ENCODE measurements at places on chromosomes 2 and 18.

DNA sequence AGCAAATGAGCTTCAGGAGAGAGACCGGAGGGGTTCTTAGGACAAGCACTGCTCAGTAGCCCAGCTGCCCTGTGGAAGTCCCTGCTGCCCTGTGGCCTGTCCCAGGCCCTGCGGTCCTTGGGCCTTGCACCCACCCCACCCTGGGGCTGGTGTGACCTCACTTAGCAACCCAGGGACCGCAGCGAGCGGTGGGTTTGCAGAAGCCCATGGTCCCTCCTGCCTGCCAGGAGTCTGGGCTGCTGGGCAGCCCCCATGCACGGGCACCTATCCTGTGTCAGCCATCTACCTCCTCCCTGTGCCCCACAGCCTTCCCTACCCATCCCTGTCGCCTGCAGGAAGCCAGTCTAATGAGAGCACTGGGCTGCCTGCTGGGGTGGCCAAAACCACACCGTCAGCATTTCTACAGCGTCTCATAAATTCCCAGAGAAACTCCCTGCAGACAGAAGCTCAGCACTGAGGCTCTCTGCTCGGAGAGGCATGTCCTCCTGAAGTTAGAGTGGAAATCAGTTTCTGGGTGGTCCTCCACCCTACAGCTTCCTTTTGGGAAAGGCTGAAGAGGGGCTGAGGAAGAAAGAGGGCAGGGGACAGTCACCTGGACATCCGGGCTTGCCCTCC, 231.1 kb upstream of the HS6ST1 start:
- peak; percentile 30 for DNase-seq

GRCh38 chr2:108154366-108155061, 85.3 kb upstream of the SULT1C3 start:
- DNase-seq: no peak

DNA sequence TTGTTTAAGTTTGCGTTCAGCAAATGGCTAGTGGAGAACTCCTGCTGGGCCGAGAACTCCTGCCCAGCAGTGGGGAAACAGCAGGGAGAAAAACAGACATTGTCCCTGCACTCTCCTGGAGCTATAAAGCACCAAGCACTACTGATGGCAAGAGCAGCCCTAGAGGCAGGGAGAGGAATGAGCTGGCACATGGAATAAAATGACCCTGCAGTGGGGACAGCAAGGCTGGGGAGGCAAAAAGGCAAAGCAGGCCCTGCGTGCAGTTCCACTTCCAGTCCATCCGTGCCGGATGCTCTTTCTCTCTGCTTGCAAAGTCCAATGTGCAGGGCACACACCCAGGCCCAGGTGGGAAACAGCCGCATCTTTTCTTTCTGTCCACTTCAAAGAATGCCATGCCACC, 415.5 kb downstream of the LRATD1 start:
- DNase-seq: no peak

GRCh38 chr2:148926981-148927401, 52.0 kb downstream of the KIF5C start:
- DNase-seq: peak; percentile 73

DNA sequence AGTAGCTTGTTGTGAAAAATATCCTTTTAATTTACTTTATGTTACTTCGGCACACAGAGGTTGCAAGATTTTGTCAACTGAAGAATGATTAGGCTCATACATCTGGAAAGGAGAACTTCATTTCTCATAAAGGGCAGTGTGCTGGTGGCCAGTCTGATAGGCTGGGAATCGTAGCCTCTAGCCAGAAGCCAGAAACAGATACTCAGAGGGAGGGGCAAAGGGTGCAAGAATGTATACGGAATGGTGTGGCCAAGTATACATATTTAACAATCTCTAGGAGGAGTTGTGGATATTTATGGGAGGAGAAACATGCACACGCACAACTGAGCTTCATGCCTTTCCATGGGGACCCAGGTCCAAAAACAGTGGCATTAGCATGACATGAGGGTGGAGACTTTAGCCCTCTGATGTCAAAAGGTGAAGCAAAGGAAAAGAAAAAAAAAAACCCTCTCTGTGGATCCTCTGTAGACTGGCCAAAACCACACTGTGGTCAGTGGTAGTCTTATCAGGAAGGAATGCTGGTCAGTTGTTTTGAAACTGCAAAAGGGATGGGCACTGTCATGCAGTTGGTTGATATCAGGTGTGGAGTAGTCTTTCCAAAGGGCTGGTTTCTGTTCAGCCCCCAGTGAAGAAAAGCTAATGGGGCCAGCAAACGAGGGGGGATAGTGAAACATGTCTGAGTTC, 34.9 kb upstream of the APCDD1 start:
- no peak for DNase-seq

- no peak for DNase-seq
These were observed 32.3 kb downstream of the SCTR start for GRCh38 chr2:119491776-119492525.

All from activated CD8-positive, alpha-beta memory T cell treated with anti-CD3 and anti-CD28 coated beads for 24 hours (primary cell).